ENCODE measurements at places on chromosomes 1 and 21. TPM values are rescaled to one million over a fixed set of nuclear protein-coding genes. Genes with fewer than 3 reads are reported as not detected.

GRCh38 chr1:23524163-23524562, 6.9 kb downstream of the E2F2 start:
- H3K36me3 ChIP-seq, result no peaks in the 10 kb centered on the region
- no peaks in the 10 kb centered on the region for H3K27me3 ChIP-seq
- no peak overlapping the region for H3K4me3 ChIP-seq
- no peak for DNase-seq

- H3K36me3 ChIP-seq, result peaks cover 34% of the 10 kb centered on the region
- DNase-seq, result no peak
- H3K27me3 ChIP-seq, result no peaks in the 10 kb centered on the region
- H3K4me1 ChIP-seq, result peaks cover 7% of the 10 kb centered on the region
- H3K4me3 ChIP-seq, result no peak overlapping the region
Observed at GRCh38 chr1:223752721-223753515, 40.6 kb downstream of the CAPN2 start.

DNA sequence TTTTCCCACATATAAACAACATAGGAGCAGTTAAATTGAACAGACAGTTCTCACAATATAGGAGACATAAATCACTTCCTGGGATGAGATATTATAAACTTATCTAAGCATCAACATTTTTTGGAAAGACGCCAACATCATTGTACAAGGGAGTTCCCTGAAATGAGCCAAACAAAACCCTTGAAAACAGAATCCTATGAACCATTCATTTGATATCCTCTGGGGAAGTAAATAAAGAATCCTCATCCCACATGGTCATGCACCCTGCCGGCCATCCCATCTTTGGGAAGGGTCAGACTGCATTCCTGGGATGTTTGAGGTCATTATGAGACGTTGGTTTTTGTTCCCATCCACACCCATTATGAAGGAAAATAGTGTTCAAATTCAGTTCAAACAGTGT, 111.8 kb upstream of the USP25 start:
- DNase-seq, result no peak
- H3K27ac ChIP-seq, result no peak overlapping the region
- H3K4me1 ChIP-seq, result no peaks in the 10 kb centered on the region
- H3K4me3 ChIP-seq, result no peak overlapping the region

Gene BCL2L15
- 0.10 TPM for total RNA-seq

DNA sequence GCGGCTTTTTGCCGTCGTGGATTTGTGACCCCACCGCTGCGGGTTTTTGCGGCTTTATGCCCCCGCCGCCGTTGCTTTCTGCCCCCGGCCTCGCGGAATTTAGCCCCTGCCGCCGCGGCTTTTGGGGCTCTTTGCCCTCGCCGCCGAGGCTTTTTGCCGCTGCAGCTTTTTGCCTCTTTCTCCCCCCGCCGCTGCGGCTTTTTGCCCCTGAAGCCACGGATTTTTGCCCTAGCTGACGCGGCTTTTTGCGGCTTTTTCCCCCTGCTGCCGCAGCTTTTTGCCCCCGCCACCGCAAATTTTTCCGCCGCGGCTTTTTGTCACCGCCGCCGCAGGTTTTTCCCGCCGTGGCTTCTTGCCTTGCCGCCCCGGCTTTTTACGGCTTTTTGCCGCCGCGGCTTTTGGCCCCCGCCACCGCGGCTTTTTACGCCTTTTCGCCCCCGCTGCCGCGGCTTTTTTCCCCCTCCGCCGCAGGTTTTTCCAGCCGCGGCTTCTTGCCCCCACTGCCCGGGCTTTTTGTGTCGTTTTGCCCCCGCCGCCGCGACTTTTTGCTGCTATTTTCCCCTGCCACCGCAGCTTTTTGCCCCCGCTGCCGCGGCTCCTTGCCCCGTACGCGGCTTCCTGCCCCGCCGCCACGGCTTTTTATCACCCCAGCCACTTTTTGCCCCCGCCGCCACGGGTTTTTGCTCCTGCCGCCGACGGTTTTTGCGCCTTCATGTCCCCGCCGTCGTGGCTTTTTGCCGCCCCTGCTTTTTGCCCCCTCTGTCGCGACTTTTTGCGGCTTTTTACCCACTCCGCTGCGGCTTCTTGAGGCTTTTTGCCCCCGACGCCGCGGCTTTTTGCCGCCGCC, 3933.6 kb downstream of the SRGAP2C start:
- no peak overlapping the region for H3K27ac ChIP-seq
- H3K4me3 ChIP-seq, result no peak overlapping the region
- DNase-seq, result no peak

DNA sequence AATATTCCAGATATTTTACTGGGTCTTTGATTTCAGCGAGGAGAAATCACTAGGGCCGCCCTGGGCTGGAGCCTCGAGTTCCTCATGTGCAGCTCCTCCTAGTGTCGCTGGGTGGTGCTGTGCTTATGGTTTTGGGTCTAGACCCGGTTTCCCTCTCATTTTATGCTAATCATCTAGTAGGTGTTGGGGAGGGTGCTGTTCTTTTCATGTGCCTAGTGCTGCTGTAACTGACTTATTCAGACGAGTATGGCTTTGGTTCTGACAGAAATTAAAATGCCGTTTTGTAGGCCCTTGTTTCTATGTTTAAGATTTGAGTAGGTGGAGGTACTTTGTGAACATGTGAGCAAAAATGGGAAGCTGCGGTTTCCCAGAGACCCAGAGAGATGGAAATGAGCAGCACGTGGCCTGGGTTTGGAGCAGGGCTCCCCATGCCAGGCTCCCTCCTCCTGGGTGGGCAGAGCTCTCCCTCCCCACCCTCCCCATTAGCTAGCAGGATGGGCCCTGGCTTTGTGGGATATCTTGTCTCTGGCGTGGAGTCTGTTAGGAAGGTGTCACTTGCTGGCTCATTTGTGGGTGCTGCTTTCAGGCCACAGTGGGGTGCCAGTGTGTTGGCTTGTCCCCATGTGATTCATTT, 74.0 kb upstream of the GPR88 start:
- DNase-seq, result no peak
- H3K4me3 ChIP-seq, result no peak overlapping the region
- no peaks in the 10 kb centered on the region for H3K36me3 ChIP-seq
- H3K4me1 ChIP-seq, result no peaks in the 10 kb centered on the region
- no peaks in the 10 kb centered on the region for H3K27me3 ChIP-seq

- H3K4me1 ChIP-seq, result no peaks in the 10 kb centered on the region
- H3K36me3 ChIP-seq, result no peaks in the 10 kb centered on the region
- DNase-seq, result no peak
- no peaks in the 10 kb centered on the region for H3K27me3 ChIP-seq
Observed at GRCh38 chr1:161235957-161236775, 1.8 kb downstream of the NR1I3 start.

GRCh38 chr1:92864131-92864530, 32.3 kb downstream of the RPL5 start:
- H3K27ac ChIP-seq, result no peak overlapping the region
- H3K4me3 ChIP-seq, result no peak overlapping the region
- H3K4me1 ChIP-seq, result peaks cover 1% of the 10 kb centered on the region
- H3K36me3 ChIP-seq, result no peaks in the 10 kb centered on the region

- H3K36me3 ChIP-seq, result no peaks in the 10 kb centered on the region
- no peaks in the 10 kb centered on the region for H3K4me1 ChIP-seq
- no peak overlapping the region for H3K4me3 ChIP-seq
- no peak overlapping the region for H3K27ac ChIP-seq
Observed at GRCh38 chr1:103247517-103247916, 139.2 kb upstream of the COL11A1 start.

Gene UBL4B
- total RNA-seq, result not detected

DNA sequence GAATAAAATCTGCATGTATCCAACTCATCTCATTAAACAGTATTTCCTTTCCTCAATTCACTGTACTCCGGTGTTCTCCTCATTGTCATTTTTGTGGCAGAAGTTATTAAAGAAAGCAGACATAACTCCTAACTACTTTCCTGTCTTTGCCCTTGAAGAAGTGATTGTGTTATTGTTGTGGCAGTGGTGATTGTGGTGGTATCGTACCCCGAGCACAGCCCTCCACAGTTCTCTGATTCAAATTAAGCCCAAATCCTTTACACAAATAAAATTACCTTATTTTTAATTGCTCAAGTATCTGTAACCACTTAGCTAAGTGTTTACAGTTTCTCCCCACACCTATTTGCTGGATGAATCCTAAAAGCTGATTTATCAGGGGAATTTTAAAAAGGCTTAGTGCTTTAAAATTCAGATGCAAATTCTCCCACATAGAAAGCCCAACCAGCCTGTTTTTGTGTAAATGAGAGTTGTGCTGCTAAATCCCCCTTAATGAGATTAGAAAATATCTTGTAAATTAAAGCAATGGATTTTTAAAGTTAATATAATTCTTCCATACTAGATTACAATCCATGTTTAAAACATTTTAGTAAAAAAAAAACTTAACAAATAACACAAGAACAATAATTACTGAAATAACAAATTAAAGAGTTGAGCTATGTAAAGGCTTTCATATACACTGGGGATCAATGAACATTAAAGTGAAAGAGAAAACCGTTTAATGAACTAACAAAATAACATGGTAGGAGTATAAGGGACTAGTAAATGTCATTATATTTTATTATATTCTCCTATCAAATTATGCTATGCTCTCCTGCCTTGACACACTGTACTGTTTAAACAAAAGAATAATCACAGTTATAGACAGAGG, 259.0 kb downstream of the NEGR1 start:
- H3K4me3 ChIP-seq, result no peak overlapping the region
- H3K27ac ChIP-seq, result no peak overlapping the region
- no peaks in the 10 kb centered on the region for H3K4me1 ChIP-seq
- DNase-seq, result no peak

DNA sequence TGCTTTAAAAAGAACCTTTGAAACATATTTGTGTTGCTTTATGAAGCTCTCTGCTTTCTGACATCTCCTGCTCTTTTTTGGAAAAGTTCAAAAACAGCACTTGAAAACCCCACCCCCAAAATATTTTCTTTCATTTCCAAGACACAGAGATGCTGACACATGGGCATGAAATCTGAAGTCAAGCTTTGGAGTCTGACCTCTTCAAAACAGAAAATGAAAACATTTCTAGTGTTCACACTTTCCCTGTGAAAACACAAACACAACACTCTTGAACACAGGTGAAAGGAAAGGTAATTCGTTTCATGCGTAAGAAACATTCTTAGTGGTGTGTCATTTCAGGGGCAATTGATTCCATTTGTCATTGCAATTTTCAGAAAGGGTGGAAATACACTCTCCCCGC, 10.8 kb downstream of the NGF start:
- H3K4me1 ChIP-seq, result no peaks in the 10 kb centered on the region
- H3K27ac ChIP-seq, result no peak overlapping the region
- H3K36me3 ChIP-seq, result no peaks in the 10 kb centered on the region
- no peak overlapping the region for H3K4me3 ChIP-seq
- no peak for DNase-seq
- H3K27me3 ChIP-seq, result no peaks in the 10 kb centered on the region

Gene CHI3L2
- total RNA-seq, result 0.77 TPM

DNA sequence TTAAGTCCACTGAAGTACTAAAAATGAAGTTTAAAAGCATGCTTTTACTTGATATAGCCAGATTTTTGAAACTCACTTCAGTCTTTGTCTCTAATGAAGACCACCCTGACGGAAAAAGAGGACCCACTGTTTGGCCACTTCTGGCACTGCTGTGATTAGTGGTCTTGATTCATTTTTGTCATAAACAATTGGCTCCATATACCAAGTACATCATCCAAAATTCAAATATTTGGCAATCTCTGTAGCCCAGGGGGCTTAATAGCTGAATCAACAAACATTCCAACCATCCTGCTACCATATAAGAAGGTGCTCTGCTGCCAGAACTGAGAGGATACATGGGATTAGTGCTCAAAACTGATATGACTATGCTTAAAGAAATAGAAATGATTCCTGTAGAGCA, 156.0 kb downstream of the COL24A1 start:
- DNase-seq, result no peak
- H3K4me1 ChIP-seq, result no peaks in the 10 kb centered on the region
- H3K4me3 ChIP-seq, result no peak overlapping the region
- H3K36me3 ChIP-seq, result no peaks in the 10 kb centered on the region

- no peaks in the 10 kb centered on the region for H3K27me3 ChIP-seq
- H3K36me3 ChIP-seq, result 0 out of 2 replicates have a peak, but pooled peaks cover 3% of the 10 kb centered on the region
- no peaks in the 10 kb centered on the region for H3K4me1 ChIP-seq
- no peak overlapping the region for H3K27ac ChIP-seq
- no peak for DNase-seq
Observed at GRCh38 chr1:248817065-248817464, 8.7 kb downstream of the SH3BP5L start.

- no peaks in the 10 kb centered on the region for H3K27me3 ChIP-seq
- no peak for DNase-seq
- H3K4me3 ChIP-seq, result no peak overlapping the region
Observed at GRCh38 chr1:100708476-100709062, 11.0 kb upstream of the VCAM1 start.

DNA sequence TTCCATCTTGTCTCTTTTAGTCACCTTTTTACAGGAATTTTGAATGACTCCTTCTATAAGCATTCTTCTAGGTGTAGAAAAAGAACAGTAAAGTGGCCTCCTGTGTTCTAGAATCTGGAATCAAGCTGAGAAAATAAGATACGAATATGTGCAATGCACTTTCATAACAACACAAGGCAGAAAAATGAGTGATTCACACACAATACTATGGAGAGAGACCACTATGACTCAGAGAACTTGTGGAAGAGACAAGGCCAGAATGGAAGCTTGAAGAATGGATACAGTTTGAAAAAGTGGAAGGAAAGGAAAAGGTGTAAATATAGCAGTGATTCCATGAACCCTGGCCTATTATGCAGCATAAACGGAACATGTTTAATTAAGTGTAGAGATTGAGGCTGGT, 57.1 kb upstream of the SAMSN1 start:
- H3K36me3 ChIP-seq, result no peaks in the 10 kb centered on the region
- no peaks in the 10 kb centered on the region for H3K4me1 ChIP-seq
- no peak overlapping the region for H3K4me3 ChIP-seq
- DNase-seq, result no peak
- no peaks in the 10 kb centered on the region for H3K27me3 ChIP-seq

GRCh38 chr1:114729782-114730181, 13.2 kb upstream of the NRAS start:
- DNase-seq, result no peak
- no peaks in the 10 kb centered on the region for H3K27me3 ChIP-seq
- H3K36me3 ChIP-seq, result peaks cover 56% of the 10 kb centered on the region
- no peaks in the 10 kb centered on the region for H3K4me1 ChIP-seq
- no peak overlapping the region for H3K27ac ChIP-seq

Gene AXDND1
- 0.31 TPM for total RNA-seq

DNA sequence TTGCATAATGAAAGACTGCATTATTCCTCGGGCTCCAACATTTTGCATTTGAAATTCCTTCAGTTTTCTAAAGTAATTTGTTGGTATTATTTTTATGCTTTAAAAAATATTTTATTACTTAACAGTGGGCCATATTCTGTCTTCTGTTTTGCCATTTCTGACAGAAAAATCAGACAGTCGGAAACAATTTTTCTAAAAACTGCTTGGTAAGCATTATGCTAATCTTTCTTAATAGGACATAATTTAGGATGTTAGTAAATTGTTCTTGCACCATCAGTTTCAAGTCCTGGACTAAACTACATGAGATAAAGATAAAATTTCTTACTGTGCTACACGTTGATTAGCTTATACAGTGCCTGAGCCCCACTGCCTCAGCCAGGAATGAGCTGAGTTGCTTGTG, 11.2 kb downstream of the RGL1 start:
- H3K27me3 ChIP-seq, result no peaks in the 10 kb centered on the region
- no peaks in the 10 kb centered on the region for H3K4me1 ChIP-seq
- H3K4me3 ChIP-seq, result no peak overlapping the region
- no peak for DNase-seq
- H3K27ac ChIP-seq, result no peak overlapping the region

Gene UTS2
- not detected for total RNA-seq

All from Panc1 (cell line).